ENCODE measurements at places on chromosomes 1 and 21. TPM values are rescaled to one million over a fixed set of nuclear protein-coding genes. Genes with fewer than 3 reads are reported as not detected.
A peak's percentile ranks its signal among the peaks of the same experiment; 100 is the strongest.

DNA sequence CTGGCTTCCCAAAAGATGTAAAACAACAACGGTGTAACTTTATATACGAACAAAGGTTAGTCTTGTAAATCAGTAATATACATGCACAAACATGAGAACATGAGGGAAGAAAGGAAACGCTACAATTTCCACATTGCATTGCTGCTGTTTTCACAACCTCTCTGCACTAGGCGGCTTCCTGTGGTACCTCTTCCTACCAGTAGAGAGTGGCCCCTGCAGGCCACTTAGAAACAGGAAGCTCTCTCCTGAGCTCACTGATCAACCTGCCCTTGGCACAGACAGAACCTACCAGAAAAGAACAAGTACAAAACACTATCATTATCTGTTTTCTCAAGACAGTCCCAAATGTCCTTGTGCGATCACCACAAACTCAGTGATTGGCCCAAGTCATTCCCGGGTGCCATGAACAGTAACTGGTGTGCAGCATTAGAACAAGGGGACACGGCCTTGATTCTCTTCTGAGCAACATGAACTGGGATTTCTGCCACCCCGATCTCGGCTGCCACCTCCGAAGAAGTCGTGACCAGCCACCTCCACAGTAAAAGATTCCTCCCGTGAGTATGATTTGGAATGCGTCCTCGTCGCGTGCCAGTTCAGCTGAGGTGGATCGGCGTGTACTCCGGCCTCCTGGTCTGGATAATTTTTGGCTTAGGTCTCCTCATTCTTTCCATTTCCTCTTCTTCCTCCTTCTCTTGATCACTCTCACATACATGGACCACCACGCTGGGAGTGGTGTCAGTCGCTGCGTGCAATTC lies 5.7 kb upstream of the KCNE1 start:
- peaks cover 18% of the 10 kb centered on the region for H3K36me3 ChIP-seq
- H3K27me3 ChIP-seq = no peaks in the 10 kb centered on the region
- H3K4me1 ChIP-seq = peaks cover 15% of the 10 kb centered on the region
- H3K27ac ChIP-seq = no peak overlapping the region
- H3K4me3 ChIP-seq = no peak overlapping the region
- DNase-seq = no peak

DNA sequence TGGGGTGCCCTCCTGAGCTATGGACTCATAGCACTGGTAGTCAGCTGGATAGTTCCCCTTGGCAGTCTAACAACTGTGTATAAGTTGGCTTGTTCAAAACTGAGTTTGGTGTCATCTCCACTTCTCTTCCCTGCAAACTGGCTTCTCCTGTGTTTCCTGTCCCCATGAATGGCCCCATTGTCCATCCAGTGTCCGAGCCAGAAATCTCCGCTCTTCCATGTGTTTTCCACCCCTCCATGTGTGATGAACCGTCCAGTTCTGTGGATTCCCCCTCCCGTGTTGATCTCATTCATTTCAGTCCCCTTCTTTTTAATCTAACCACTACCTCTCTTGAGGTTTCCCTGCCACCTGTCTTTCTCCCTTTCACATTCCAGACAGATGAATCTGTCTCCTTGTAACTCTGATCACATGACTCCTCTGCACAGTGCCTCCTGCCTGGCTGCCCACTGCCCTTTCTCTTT lies 195.7 kb downstream of the ROR1 start:
- no peaks in the 10 kb centered on the region for H3K27me3 ChIP-seq
- no peak for DNase-seq
- H3K36me3 ChIP-seq = no peaks in the 10 kb centered on the region
- H3K27ac ChIP-seq = no peak overlapping the region
- peaks cover 14% of the 10 kb centered on the region for H3K4me1 ChIP-seq

The CELA2B gene
- total RNA-seq = not detected

DNA sequence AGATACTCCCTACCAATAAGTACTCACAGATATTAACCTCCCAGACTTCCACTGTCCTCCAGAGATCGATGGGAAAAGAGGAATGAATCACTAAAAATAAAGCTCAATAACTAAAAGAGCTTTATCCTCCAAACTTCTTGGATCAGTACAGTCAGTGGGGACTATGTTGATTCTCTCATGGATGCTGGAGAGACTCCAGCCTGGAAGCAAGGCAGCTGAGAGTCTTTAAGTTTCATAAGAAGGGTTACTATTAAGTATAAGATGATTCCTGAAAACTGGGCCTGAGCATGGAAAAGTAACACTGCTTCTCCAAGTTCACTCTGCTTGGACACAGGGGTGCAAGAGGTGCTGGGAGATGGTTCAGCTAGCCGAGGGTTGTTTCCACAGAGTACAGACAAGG lies 6.2 kb upstream of the DDR2 start:
- peaks cover 11% of the 10 kb centered on the region for H3K4me1 ChIP-seq
- no peaks in the 10 kb centered on the region for H3K27me3 ChIP-seq
- H3K27ac ChIP-seq = peak overlapping the region; percentile 53
- no peak for DNase-seq
- H3K36me3 ChIP-seq = no peaks in the 10 kb centered on the region

GRCh38 chr1:19723874-19724273 lies 59.2 kb downstream of the HTR6 start:
- no peak overlapping the region for H3K27ac ChIP-seq
- H3K4me1 ChIP-seq = peaks cover 5% of the 10 kb centered on the region
- H3K36me3 ChIP-seq = no peaks in the 10 kb centered on the region
- H3K4me3 ChIP-seq = no peak overlapping the region
- no peak for DNase-seq
- H3K27me3 ChIP-seq = no peaks in the 10 kb centered on the region
